Activated CD8-positive, alpha-beta memory T cell treated with anti-CD3 and anti-CD28 coated beads for 24 hours (primary cell): ENCODE measurements at places on chromosomes 6 and 20.

DNA sequence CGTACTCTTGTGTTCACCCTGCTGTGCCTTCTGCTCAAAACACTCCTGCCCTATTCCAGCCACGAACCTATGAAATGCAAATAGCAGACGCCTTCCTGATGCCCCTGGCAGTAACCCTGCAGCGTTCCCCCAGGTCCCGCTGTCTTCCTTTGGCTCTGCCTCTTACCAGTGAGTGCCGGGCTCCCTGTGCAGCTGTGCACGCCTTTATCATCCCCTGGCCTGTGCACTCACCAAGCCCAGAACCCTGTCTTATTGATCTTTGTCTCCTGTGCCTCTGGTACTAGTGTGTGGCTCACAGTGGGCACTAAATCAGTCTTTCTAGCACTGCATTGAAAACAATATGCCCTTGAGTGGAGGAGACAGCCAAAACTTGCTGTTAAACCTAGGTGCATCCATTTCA lies 19.7 kb downstream of the ZDHHC14 start:
- DNase-seq: no peak

- peak; percentile 43 for DNase-seq
Measured at GRCh38 chr20:38450412-38450975, 15.4 kb upstream of the SNHG17 start.

- DNase-seq: no peak
Measured at GRCh38 chr20:34915749-34916455, 39.5 kb downstream of the ACSS2 start.

DNA sequence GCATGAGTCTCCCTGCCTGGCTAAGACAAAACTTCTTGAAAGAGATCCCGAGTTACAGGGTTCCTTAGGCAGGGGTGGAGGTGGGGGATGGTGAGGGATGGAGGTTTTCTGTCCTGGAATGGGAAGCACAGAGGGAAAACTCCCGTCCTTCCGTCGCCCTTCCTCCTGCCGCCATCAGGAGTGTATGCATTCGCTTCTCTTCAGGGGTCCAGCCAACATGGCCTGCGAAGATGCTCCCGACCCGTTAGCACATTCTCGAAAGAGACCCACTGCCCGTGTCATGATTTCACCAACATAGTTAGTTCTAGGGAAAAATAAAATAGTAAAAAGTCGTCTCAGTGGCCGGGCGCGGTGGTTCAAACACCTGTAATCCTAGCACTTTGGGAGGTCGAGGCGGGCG lies 37.1 kb downstream of the KIF25 start:
- DNase-seq: no peak

GRCh38 chr6:70763754-70764510 lies 96.2 kb downstream of the SMAP1 start:
- DNase-seq: no peak

GRCh38 chr6:143196525-143197225 lies 136.0 kb downstream of the AIG1 start:
- DNase-seq: no peak
